DMS79 (cell line): ENCODE measurements at places on chromosomes 11 and 22.

DNA sequence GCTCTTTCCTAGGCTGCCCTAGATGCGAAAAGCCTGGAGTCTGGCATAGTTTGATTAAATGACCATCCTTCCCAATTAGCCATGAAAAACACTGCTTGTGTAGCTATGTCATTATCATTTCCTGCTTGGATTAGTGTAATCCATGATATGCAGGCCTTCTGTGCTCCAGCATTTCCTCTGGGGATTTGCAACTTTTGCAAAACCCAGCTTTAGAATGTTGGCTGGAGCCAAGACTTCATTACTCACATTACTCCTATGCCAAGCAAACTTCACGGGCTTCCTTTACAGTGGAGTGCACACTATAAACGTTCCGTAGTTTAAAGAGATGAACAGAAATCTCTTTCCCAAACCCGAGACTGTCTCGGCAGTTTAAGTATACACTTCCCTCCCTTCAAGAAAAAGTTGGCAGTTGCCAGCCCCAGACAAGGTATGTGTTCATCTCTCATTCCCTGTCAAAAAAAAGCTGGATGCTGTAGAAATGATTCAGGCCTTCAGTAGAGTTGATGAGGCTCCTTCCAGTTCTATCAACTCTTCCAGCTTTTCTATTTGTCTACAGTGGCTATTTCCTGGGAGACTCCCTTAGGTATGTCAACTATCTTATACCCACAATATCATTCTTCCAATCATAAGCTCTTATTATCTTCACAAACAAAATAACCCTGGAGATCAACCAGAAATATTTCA lies 180.0 kb downstream of the MAML2 start:
- DNase-seq, result no peak

DNA sequence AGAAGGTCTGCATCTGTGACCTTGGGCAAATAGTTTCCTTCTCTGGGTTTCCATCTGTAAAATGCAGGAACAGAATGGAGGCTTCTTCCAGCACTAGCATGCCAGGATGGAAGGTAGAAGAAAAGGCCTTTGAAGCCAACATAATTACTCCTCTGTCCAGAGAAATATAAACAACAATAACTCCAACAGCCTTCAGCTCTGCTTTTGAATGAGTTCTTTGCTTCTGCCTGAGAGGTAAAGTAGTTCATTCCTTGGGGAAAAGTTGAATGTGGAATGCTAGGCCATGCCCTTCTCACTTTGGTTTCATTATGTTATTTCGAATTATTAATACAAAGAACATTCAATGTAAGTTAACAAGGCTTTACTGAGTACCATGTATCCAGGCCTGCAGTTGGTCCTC lies 61.2 kb upstream of the BLID start:
- DNase-seq, result no peak

GRCh38 chr11:8196749-8197148 lies 27.9 kb upstream of the RIC3 start:
- DNase-seq, result no peak

GRCh38 chr11:34773826-34774225 lies 142.4 kb downstream of the APIP start:
- peak; percentile 15 for DNase-seq

- no peak for DNase-seq
These were observed 1.9 kb downstream of the RPLP2 start for GRCh38 chr11:811446-812245.

DNA sequence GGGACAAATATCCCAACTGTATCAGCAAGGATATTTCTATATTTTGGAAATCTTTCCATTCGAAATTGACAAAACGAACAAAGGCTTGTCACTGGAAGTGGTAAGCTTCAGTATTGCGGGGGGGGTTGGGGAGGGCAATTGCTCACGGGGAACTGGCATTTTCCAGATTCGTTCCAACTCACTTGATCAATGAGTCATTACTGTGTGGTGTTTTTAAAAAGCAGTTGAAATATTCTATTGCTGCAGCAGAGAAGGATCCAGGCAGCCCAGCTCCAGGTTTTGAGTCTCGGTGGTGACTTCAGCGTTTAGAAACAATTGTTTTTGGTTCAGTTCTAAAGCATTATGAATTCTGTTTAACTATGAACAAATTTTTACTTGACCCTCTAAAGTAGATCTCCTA lies 33.8 kb upstream of the FBLN1 start:
- DNase-seq, result no peak

- no peak for DNase-seq
These were observed 341.6 kb downstream of the MN1 start for GRCh38 chr22:27459999-27460398.

DNA sequence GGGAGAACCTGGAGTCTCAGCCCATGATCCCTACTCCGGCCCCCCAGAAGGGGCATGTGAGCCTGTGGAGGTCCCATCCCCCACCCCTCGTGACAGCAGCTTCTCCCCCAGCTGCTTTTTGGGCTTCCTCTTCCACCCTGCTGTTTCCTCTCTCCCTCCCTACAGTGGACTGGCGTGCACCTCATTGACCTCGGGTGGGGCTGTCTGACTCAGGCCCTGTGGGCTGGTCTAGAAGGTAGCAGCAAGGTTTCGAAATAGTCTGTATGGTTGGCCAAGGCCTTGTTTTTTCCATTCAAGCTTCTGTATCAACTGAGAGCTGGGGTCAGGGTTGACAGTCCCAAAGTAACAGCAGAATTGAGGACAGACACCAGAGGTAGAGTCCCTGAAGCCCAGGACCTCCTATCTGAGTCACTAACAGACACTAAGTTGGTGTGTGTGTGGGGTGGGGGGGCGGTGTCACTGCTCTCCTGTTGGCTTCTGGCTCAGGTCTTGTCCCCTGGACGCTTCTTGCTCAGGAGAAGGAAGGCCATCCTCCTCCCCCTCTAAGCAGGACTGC lies 7.7 kb downstream of the SLC37A2 start:
- DNase-seq, result no peak

DNA sequence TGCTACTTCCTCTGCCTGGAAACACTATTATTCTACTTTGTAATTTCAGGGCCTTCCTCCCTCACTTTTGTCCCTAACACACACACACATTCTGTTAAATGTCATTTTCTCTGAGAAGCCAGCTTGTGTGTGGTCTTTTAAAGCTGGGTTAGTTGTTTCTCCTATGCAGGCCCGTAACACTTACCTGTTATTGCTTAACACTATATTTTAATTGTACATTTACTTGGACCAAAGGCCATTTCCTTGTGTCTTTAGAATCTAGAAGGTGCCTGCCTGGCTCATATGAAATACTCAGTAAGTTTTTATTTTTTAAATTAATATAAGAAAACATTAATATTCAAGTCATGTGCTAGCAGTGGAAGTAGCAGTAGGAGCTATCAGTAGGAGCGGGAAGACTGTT lies 30.6 kb downstream of the FAR1 start:
- DNase-seq, result no peak

DNA sequence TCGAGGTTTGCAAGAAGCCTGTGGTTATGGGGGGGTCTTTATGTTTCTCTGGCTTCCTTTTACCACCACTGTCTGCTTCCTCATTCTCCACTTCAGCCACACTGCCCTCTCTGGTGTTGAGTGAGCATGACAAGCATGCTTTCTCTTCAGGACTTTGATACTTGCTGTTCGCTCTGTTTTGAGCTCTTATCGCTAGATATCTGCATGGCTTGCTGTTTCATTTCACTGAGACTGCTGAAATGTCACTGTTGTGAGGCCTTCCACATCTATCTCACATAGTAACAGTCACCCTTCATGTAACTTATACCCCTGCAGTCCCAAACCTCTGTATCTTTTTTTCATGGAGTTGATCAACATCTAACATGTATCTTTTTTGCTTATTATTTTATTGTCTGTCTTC lies 59.8 kb downstream of the TMEM135 start:
- no peak for DNase-seq

DNA sequence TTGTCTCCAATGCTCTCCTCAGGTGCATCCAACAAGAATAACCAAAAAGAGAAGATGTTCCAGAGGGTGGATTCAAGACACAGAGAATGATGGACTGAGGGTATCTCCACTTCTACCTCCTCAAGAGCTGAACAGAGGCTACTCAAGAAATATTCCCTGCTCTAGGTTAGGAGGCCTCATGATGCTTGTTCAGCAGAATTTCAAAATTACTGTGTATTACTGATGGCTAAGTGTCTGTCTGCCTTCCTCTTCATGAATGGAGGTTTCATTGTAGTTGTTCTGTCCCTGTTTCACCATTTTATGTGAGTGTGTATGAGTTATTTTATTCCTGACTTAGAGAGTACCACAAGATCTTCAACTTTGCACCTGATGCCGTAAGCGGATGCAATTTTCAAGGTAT lies 76.8 kb downstream of the JRKL start:
- DNase-seq, result no peak

DNA sequence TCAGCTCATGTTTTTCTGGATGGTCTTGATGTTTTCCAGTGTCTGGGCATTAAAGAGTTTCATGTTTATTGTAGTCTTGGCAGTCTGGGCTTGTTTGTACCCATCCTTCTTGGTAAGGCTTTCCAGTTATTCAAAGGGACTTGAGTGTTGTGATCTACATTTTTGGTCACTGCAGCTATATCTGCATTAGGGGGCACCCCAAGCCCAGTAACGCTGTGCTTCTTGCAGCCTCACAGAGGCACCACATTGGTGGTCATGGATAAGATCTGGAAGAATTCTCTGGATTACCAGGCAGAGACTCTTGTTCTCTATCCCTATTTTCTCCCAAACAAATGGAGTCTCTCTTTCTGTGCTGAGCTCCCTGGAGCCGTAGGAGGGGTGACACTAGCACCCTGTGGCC lies 451.5 kb upstream of the FAT3 start:
- no peak for DNase-seq

- no peak for DNase-seq
These were observed 73.6 kb upstream of the GRK3 start for GRCh38 chr22:25490896-25491295.

DNA sequence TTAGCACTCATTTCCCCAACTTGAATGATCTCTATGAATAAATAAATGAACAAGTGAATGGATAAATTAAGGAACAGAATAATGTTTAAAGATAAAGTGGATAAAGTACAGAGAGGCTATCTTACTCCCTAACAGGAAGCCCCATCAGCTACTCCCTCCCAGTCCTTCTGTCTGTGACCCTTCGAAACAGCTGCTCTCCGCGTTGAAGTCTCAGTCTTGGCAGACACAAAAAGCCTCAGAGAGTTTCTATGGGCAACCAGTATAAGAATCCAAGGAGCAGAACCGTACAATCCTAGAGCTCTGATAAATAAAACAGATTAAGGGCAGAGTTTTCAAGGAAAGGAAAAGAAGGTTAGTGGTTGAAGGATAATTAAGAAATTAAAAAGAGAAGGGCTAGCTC lies 35.0 kb downstream of the GUCY1A2 start:
- no peak for DNase-seq

DNA sequence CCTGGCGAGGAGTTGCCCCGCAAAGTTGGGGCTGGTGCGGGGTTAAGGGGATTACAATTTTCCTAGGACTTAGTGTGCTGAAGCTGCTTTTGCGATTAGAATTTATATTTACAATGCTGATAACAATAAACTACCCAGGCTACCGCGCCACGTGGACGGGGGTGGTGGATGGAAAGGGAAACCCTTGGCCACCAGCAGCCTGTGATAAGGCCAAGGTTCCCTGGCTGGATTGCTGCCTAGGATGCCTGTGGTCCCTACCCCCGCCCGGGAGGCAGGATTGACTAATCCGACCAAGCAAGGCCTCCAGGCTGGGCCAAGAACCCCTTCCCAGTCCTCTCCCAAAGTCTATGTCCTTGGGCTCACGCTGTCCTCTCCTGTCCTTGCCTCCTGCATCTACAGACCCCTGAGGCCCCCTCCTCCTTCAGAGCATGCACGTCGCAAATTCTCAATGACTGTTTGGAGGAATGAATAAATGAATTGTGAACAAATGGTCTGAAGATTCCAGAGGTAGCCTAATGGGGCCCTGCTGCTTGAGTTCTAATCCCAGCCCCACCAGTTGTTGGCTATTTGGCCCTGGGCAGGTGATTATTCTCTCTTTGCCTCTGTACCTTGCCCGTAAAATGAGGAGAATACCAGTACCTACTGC lies 7.6 kb upstream of the CHKA start:
- DNase-seq, result no peak

DNA sequence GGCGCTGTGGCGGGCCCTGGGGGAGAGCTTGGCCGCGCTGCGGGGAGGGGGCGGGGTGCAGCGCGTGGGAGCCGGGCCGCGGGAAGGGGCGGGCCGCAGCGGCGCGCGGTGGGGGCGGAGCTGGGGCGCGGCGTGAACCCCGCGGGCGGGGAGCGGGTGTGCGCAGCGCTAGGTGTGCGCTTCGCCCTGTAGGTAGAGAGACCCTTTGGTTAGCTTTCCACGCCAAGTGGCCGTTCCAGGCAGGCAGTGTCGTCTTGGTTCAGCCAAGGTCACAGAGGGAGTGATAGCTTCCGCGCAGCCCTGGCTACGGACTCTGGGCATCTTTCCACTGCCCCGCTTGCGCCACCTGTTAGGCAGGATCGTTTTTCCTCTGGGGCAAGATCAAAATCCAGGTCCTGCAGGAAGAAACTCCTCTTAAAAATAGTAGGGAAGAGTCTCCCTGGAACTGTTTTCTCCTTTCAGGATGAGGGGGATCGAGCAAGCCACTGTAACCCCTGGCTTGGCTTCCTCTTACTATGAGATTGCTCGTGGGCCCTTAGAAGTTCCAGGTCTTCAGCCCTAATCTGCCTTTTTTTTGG lies 434 bp downstream of the BANF1 start:
- DNase-seq, result no peak

- no peak for DNase-seq
These were observed 14.4 kb downstream of the PRSS23 start for GRCh38 chr11:86814775-86815174.

- DNase-seq, result no peak
These were observed 11.9 kb downstream of the SNRPD3 start for GRCh38 chr22:24567668-24568067.

GRCh38 chr22:26466196-26466595 lies 17.4 kb downstream of the HPS4 start:
- no peak for DNase-seq

- no peak for DNase-seq
These were observed 32.2 kb upstream of the AQP11 start for GRCh38 chr11:77557553-77557952.

- no peak for DNase-seq
These were observed 637 bp upstream of the ZBTB16 start for GRCh38 chr11:114058871-114059277.
